COLO829 (cell line): ENCODE measurements at places on chromosomes 4 and X.
A peak's percentile ranks its signal among the peaks of the same experiment; 100 is the strongest.

GRCh38 chr4:78024085-78024484 lies 33.0 kb upstream of the FRAS1 start:
- no peak for DNase-seq

DNA sequence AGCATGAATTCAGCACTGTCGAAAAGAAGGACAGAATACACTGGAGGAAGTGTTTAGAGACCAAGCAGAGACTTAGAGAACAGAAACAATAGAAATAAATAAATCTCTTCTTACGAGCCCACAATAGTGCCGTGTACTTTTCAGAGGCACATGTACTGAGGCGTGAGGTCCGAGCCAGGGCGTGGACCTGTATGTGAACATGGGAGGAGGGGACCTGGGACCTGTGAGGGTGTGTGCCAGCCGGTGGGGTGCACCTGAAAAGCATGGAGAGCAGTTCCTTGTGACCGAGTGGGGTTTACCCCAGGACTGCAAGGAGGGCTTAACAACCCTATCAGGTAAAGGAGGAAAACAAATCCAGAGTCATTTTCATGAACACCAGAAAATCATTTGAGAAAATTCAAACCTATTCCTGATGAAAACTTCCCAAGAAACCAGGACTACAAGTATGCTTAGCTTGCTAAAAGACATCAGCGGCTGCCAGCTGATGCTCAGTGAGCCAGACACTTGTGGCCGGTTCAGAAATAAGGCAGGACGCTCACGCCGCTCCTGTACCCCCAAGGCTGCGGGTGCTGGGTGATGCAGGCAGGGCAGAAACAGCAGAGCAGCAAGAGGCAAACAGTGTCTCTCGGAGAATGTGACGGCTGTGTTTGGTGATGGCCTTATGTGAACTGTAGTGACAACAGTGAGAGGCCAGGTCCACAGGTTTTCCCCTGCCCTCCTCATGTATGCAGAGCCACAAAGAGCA lies 37.1 kb downstream of the NELFA start:
- no peak for DNase-seq

GRCh38 chr4:70183168-70183939 lies 12.2 kb upstream of the ODAM start:
- peak; percentile 27 for DNase-seq

DNA sequence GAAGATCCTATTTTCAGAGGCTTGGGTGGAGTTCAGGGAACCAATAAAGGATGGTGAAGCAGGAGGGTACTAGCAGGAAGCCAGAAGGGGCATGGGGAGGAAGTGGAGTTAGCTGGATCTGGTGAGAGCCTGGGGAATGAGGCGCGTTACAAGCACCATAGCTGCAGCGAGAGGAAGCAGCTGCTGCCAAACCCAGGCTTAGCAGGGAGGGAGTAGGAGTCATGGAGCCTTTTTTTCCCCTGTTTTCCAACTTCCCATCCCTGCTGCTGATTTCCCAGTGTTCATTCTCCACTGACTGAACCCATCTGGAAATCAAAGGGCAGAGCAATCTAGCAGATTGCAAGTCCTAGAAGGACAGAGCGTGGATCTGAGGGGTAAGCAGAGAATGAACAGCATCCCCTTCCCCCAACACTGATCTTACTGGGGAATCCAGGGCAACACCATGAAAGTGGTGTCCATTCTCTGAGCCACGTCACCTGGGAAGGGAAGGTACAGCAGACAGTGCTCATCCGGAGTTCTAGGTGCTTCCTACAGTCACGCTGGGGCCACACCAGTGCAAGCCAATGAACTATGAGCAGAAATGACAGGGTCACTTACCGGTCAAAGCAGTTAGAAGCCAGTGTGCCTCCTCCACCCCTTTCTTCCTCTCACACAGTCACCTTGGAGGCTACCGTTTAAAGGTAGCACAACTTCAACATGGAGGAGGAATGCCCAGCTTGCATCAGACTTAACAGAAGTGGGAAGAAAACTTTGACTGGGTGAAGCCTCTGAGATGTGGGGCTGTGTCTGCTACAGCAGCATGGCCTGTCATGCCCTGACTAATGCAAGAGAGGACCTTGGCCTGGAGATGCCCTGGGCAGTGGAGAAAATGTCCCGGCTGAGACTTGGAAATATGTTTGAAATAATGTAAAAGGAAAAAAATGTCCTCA lies 36.7 kb downstream of the SMIM20 start:
- no peak for DNase-seq

DNA sequence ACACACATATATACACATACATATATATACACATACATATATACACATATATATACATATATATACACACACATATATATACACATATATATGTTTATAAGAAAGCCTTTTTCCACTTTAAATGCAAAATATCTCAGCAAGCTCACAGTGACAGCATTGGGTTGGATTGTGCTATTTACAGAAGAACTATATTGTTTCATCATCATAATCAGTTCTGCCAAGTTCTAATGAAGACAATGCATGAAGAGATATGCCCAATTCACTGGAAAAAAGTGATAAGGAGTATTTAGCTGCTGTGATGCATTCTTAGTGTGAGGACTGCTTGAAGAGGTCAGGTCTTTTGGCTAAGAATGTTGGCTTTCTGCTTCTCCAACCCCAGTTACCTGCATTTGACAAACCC lies 54.4 kb downstream of the RNF150 start:
- DNase-seq, result no peak

GRCh38 chr4:188109157-188109755 lies at the start of gene TRIML2:
TSS of gene TRIML2 (minus strand) at chr4:188109603. CDS start at chr4:188105368, 4,235 bp downstream.
- DNase-seq, result peak; percentile 48

GRCh38 chrX:70030301-70030767 lies 19.4 kb downstream of the AWAT2 start:
- peak; percentile 74 for DNase-seq

DNA sequence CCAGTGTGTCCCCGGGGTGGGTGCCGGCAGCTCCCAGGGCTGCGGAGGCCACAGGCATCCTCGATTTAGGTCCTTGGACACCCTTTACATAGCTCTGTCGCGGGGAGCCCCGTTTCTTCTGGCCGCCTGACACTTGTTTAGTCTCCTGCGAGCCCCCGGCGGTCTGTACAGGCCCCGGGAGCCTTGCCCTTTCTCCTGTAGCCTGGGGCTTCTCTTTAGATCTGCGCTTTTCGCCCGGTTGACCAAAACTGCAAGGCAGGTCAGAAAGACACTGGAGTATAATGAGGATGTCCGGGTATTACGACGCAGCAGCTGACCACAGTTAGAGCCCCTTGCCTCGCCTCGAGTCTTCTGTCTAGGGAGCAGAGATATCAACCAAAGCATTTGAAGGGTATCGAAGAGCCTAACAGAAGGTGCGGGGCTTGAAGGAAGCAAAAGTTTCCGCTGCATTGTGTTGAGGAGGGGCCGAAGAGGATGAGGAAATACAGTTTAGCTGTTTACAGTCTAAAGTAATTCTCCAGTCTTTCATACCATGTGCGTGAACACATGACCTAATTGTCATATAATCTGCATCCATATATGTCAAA lies 479 bp downstream of the BRCC3 start:
- DNase-seq, result no peak

- no peak for DNase-seq
Measured at GRCh38 chr4:78756776-78757175, 19.4 kb upstream of the BMP2K start.

- no peak for DNase-seq
Measured at GRCh38 chr4:101136373-101137370, 210.7 kb downstream of the PPP3CA start.

DNA sequence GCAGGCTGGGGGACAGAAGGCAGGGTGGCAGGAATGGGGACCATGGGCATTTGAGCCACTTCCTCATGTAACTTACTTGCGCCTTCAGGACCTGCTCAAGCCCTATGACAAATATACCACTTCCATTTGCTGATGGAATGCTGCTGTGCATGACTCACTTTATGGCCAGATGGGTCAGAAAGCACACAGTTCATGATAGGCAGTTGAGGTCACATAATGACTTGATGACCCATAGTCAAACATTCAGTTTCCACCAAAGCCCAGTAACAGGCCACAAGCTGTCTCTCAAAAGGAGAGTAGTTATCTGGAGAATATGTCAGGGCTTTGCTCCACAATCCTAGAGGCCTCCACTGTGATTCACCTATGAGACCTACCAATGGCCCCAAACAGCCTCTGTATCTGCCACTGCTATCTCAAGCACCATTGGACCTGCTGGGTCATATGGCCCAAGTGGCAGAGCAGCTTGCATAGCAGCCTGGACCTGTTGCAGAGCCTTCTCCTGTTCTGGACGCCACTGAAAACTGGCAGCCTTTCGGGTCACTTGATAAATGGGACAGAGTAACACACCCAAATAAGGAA lies 5.3 kb upstream of the PAPSS1 start:
- DNase-seq, result no peak

GRCh38 chr4:149645790-149646189 lies 169.9 kb downstream of the IQCM start:
- peak; percentile 8 for DNase-seq

DNA sequence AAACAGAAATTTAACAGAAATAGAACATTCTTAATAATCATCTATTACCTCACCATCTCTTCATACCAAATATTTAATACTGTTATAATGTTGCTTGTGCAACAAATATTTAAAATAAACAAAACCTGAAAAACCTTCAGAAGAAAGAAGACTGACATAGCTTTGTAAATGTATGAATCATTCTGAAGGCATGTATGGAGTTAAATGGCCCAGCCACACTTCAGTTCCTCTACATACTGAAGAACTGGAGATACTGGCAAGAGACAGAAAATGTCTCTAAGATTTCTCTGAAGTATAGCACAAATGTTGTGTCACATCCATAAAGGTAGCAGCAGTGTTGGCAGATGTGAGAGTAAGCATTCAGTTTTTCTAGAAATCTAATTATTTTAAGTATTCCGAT lies 275.3 kb upstream of the FGF13 start:
- peak; percentile 8 for DNase-seq

GRCh38 chr4:73470728-73471127 lies 10.8 kb upstream of the AFM start:
- no peak for DNase-seq

- DNase-seq, result no peak
Measured at GRCh38 chr4:88350786-88351185, 27.9 kb upstream of the HERC6 start.

- DNase-seq, result no peak
Measured at GRCh38 chr4:19544446-19545125, 707.1 kb upstream of the SLIT2 start.

DNA sequence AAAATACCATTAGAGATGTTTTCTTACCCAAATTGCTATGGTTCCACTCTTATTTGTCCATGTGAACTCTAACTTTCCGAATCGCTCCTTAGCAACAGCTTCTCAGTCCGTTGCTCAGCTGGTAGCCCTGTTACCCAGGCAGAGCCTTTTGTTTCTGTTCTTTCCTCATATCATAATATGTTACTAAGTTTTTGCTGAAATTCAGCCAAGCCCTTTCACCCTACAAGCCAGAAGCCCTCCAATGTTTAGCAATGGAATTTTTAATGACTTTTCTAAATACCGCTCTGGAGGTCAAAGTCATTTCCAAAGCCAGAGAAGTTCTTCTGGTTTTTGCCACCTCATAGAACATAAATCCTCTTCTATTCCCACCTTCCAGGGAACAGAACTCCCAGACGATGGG lies 1029.5 kb downstream of the C4orf33 start:
- DNase-seq, result no peak

- no peak for DNase-seq
Measured at GRCh38 chr4:151035328-151035727, 20.2 kb upstream of the LRBA start.

- peak; percentile 8 for DNase-seq
Measured at GRCh38 chr4:14196131-14196530, 568.6 kb upstream of the BOD1L1 start.

- no peak for DNase-seq
Measured at GRCh38 chr4:55722132-55722531, 86.0 kb upstream of the NMU start.

GRCh38 chrX:131072871-131073571 lies 14.9 kb downstream of the ARHGAP36 start:
- DNase-seq, result no peak
